ENCODE measurements at places on chromosomes 11 and 22. TPM values are rescaled to one million over a fixed set of nuclear protein-coding genes. Genes with fewer than 3 reads are reported as not detected.

DNA sequence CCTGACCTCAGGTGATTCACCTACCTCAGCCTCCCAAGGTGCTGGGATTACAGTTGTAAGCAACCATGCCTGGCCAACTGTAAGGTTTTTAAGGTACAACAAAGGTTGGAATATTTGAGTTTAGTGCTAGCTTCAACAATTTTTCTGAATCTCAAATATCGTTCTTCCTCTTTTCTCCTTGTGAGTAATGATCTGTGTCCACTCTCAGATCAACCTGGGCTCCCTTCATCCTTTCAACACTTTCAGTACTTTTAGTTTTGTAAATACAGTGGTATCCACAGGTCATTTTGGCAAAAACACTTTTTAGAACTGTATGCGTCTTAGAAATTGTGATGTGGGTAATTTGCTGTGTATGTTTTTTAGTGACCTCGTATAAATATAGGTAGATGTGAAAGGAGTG is 7.9 kb downstream of the PACS1 start:
- DNase-seq = no peak
- H3K27ac ChIP-seq = peak overlapping the region; percentile 99
- H3K4me1 ChIP-seq = peaks cover 91% of the 10 kb centered on the region
- H3K27me3 ChIP-seq = no peaks in the 10 kb centered on the region

GRCh38 chr11:96207459-96208449 is 135.2 kb downstream of the MAML2 start:
- H3K36me3 ChIP-seq = peaks cover 8% of the 10 kb centered on the region
- DNase-seq = peak; percentile 30
- H3K27ac ChIP-seq = peak overlapping the region; percentile 94

DNA sequence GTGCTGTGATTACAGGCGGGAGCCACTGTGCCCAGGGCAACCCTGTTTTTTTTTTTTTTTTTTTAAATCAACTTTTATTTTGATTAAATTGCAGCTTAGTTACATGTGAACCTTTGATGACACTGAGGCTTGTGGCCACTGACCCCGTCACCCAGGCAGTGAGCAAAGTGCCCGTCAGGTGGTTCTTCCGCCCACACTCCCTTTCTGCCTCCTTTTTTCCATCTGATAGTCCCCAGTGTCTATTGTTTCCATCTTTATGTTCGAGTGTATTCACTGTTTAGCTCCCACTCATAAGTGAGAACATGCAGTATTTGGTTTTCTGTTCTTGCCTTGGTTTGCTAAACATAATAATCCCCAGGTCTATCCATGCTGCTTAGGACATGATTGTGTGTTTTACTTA is 110.9 kb upstream of the GRK3 start:
- DNase-seq = no peak
- H3K4me1 ChIP-seq = peaks cover 44% of the 10 kb centered on the region
- no peaks in the 10 kb centered on the region for H3K36me3 ChIP-seq
- no peaks in the 10 kb centered on the region for H3K27me3 ChIP-seq
- no peak overlapping the region for H3K27ac ChIP-seq
- H3K4me3 ChIP-seq = no peak overlapping the region

DNA sequence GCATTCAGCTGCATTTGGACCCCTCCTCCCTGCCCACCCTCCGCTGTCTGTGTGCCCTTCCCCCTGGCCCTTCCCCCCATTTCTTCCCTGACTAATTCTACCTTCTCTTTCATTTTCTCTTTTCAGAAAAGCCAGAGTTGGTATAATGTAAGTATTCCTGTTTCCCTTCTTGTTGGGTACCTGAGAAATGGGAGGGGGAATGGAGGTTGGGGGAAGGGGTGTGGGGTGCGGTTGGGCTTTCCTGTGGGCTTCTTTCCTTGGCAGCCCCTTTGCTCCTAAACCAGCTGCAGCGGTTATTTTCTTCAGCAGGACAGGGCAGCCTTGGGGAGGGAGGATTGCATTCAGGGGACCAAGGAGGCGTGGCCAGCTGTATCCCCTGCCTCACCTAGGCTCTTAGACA is 70.2 kb downstream of the SCN3B start:
- H3K4me1 ChIP-seq = peaks cover 8% of the 10 kb centered on the region
- DNase-seq = no peak
- H3K27me3 ChIP-seq = no peaks in the 10 kb centered on the region
- H3K27ac ChIP-seq = no peak overlapping the region
- H3K4me3 ChIP-seq = no peak overlapping the region

DNA sequence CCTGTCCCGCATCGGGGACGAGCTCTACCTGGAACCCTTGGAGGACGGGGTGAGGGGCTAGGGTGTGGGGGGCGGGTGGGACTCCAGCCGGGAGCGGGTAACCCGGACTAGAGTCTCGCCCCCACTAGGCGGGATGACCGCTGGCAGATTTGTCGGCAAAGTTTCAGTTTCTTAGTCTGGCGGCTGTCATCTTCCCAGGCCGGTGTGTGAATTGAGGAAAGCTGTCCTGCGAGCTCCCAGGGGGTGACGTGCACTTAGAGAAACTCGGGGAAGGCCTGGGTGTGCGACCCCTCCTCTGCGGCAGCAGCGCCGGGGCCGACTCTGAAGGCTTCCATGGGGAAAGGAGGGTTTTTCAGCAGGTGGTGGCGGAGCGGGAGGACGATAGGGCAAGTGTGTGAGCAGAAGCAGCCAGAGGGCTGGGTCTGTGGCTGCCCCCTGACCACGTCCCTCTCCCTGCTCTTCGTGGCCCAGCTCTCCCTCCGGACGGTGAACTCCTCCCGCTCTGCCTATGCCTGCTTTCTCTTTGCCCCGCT is 463 bp downstream of the RAD9A start:
- no peak for DNase-seq
- no peaks in the 10 kb centered on the region for H3K27me3 ChIP-seq
- H3K27ac ChIP-seq = peak overlapping the region; percentile 91
- H3K36me3 ChIP-seq = no peaks in the 10 kb centered on the region

DNA sequence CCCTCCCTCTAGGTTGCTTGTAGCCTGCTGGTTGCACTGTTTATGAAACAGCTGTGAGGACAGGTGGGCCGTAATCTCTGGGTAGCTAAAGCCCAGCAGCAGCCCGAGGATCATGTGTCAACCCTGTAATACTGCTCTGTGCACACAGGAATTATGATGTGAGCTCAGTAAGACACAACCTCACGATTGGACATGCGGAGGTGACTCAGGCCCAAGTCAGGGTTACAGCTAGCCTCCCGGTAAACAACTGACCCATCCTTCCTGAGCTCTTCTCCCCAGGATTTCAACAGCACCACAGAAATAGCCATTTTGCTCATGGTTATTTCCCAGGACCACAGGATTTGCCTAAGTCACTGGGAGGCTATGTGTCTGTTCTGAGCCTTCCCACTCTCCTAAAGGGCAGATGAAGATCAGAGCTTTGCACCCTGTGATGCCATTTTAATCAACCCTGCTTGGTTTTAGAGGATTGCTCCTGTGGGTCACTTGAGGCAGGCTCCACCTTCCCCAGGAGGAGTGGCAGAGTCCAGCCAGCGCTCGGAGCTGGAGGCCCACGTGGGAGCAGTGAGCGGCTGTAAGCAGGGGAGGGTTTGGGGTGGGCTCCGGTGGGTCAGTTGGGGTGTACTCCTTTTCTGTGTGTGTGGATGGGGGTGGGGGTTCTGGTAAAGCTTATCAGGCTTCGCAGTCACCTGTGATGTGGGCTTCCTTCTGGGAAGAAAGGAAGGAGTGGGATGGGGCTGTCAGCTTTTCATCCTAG is at the start of gene AMPD3:
Gene AMPD3 (plus strand): TSS at position 387 of the 754 bp plus-strand sequence. CDS start 6,256 bp downstream, outside the sequence.
- peaks cover 86% of the 10 kb centered on the region for H3K4me1 ChIP-seq
- H3K27me3 ChIP-seq = no peaks in the 10 kb centered on the region
- no peak for DNase-seq
- H3K36me3 ChIP-seq = no peaks in the 10 kb centered on the region
- peak within 1 kb of the TSS; percentile 96 for H3K27ac ChIP-seq

The OR8I2 gene
- total RNA-seq = not detected

The THY1 gene
- not detected for total RNA-seq
